ACHN (cell line): ENCODE measurements at places on chromosomes 16 and 17.
A peak's percentile ranks its signal among the peaks of the same experiment; 100 is the strongest.

DNA sequence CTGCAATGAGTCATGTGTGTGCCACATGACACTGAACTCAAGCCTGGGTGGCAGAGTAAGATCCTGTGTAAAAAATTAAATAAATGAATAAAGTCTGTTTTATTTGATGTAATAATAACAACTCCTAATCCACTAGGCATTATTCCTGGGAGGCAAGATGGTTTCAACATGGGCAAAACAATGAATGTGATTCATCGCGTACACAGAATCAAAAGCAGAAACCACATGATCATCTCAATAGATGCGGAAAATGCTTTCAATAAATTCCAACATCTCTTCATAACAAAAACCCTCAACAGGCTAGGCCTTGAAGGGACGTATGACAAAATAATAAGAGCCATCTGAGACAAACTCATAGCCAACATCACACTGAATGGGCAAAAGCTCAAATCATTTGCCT lies 195.4 kb downstream of the CDH11 start:
- DNase-seq, result no peak

- no peak for DNase-seq
Observed at GRCh38 chr16:67942510-67943255, 1.2 kb downstream of the LCAT start.

- no peak for DNase-seq
Observed at GRCh38 chr16:82684256-82684655, 57.5 kb downstream of the CDH13 start.

- DNase-seq, result no peak
Observed at GRCh38 chr16:89117975-89118289, 24.3 kb downstream of the ACSF3 start.

DNA sequence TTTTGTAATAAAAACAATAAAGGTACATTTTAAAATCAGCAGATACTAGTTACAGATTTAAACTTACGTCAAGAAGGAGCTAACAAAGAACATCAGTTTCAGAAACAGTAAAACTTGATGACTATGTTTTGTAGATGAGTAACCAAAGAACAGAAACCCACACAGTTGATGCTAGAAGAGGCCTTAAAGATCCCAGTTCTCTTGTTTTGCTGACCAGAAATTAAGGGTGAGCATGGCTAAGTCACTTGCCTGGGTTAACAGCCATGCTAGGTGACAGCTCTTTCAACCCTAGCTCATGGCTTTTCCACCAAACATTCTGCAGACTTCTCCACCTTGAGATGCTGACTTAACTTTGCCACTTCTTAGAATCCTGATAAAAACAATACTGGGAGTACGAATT lies 26.4 kb downstream of the STX8 start:
- no peak for DNase-seq

DNA sequence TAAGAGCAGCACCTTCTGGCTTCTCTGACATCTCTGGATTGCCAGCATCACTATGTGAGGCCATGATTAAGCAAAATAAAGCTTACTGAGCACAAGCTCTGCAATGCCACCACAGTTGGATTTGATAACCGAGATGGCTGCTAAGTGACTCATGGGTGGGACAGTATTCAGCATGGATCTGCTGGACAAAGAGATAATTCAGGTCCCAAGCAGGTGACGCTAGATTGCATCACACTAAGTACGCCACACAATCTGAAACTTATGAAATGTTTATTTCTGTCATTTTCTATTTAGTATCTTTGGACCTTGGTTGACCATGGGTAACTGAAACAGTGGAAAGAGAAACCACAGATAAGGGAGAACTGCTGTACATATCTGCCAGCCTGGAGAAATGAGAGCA lies 27.4 kb downstream of the CDRT15 start:
- DNase-seq, result no peak

- no peak for DNase-seq
Observed at GRCh38 chr17:20784100-20784665, 204.7 kb downstream of the CDRT15L2 start.

DNA sequence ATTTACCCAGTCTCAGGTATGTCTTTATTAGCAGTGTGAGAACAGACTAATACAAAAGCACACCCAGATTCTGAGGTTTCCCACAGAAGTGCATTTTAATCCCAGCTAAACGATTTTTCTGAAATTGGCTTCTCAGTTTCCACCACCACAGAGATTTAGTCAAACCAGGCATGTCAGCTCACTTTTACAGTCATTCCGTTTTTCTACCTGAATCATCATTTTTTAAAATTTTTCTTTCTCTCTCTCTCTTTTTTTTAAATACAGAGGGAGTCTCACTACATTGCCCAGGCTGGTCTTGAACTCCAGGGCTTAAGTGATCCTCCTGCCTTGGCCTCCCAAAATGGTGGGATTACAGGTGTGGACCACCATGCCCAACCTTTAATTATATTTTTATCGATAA lies 389.1 kb downstream of the HAPSTR1 start:
- DNase-seq, result no peak

DNA sequence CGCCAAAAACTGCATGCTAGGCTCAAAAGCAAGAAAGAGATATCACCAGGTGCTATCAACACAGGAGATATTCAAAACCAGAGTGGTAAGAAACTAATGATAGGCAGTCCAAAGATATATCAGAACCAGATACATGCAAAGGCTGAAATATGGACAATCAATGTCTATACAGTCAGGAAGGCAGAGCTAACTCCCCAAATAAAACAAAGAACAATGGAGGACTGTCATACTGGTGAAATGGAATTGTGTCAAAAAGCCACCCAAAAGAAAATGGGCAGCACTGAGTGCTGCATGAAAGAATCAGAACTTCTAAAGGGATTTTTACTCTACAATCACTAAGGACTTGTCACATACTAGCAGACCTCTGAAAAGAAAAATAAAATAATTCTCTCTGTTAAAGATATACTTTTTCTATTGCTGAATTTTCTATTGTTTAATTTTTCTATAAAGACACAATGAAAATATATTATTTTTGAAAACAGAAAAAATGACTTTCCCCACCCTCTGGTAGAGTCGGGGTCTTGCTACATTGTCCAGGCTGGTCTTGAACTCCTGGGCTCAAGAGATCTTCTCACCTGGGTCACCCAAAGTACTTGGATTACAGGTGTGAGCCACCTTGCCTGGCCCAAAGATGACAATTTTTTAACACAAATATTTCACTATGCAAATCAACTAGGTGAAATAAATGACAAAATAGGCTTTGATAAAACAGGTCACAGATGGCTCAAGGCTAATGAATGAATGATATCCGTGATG lies 98.2 kb downstream of the USP32 start:
- DNase-seq, result no peak

DNA sequence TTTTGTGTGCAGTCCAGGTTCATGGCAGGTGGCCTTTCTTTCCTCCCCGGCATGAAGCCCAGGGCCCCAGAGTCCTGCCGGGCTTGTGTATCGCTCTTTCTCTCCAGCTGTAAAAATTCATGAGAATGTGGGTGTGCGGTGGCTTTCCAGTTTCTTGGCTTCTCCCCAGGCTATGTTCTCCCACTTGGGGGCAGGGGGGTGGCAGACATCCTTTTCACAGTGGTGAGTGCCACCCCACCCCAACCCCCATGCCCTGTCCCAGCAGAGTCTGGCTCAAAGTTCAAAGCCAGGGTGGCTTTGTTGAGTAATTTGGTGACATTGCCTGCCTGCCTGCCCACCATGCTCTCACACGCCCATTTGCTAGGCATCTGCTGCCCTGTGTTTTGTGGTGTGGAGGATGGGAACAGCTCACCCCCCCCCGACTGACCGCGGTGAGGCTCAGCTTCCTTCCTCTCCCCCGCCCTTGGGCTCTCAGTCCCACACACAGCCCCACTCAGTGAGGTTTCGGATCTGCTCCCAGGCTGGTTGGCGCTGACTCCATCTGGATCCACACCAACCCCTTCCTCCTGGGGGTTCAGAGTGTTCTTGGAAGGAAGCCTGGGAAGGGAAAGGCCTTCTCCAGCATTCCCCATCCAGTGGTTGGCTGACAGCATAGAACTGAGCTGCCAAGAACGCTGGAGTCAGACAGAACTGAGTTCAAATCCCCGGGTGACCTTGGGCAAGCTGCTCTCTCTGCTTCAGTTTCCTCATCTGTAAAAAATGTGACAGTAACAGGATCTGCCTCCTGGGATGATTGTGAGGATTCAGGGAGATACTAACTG lies 36.0 kb downstream of the CHD9 start:
- DNase-seq, result no peak

DNA sequence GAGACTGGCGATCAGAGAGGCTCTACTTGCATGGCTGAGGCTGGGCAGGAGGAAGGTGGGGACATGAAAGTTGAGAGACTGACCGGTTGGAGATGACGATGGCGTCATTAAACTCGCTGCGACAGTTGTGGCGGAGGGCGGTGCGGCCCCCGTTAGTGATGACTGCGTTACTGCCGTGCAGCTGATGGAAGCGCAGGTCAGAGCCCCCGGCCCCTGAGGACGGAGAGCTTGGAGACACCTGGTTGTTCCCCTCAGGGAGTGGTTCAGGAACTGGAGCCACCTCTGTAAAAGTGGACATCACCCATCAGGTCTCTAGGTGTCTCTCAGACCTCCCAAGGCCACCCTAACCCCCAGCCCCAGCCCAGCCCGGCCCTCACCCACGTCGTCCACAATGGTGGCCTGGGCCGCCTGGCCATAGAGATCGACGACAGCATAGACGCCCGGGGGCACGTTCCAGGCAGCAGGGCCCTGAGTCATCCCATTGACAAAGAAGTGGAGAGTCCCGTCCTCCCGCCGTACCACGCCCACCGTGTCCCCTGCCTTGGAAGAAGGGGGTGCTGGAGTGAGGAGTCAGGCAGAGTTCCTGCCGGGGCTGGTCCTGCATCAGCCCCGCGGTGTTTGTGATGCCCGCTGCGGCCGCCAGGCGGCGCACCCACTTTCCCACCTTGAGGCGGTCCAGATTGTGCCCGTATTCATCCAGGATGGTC lies 5.3 kb downstream of the NEURL4 start:
- no peak for DNase-seq

DNA sequence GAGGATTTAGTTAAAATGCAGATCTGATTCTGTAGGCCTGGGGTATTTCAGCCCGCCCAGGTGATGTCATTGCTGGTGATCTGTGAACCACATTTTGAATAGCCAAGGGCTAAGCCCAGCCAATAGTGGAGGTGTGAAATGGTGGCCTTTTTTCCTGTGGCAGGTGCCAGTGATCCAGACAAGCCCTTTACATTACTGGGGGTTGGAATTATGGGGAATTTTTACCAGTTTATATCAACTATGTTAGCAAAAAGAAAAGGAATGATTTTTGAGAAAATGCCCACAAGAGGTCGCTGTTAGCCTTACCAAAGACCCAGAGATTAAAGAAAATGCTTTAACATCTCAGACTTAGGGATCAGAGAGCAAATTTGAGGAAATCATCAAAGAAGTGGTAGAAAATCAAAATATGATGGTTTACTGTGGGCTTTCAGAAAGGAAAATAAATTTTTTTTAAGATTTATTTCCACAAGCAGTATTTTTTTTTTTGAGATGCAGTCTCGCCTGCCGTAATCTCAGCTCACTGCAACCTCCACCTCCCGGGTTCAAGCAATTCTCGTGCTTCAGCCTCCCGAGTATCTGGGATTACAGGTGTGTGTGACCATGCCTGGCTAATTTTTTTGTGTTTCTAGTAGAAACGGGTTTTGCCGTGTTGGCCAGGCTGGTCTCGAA lies 3.9 kb downstream of the VPS35L start:
- DNase-seq, result peak; percentile 66

DNA sequence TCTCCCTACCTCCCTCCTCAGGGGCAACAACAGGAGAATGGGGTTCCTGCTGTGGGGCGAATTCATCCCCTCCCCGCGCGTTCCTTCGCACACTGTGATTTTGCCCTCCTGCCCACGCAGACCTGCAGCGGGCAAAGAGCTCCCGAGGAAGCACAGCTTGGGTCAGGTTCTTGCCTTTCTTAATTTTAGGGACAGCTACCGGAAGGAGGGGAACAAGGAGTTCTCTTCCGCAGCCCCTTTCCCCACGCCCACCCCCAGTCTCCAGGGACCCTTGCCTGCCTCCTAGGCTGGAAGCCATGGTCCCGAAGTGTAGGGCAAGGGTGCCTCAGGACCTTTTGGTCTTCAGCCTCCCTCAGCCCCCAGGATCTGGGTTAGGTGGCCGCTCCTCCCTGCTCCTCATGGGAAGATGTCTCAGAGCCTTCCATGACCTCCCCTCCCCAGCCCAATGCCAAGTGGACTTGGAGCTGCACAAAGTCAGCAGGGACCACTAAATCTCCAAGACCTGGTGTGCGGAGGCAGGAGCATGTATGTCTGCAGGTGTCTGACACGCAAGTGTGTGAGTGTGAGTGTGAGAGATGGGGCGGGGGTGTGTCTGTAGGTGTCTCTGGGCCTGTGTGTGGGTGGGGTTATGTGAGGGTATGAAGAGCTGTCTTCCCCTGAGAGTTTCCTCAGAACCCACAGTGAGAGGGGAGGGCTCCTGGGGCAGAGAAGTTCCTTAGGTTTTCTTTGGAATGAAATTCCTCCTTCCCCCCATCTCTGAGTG lies 5.9 kb upstream of the LASP1NB start:
- DNase-seq, result no peak

DNA sequence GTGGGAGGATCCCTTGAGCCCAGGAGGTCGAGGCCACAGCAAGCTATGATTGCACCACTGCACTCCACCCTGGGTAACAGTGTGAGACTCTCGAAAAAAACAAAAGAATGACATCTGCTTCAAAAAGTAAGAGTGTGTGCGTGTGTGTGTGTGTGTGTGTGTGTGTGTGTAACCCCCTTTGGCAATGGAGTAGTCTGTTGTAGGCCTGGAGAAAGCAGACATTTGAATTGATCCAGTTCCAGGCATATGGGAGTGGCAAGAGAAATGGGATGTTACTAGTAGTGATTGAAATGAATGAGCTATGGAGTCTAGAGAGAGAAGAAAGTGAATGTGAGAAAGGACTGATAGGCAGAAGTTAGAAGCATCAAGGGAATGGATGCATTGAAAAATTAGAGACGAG lies 9.9 kb downstream of the CASC3 start:
- DNase-seq, result no peak
